Stimulated activated CD4-positive, alpha-beta T cell treated with anti-CD3 and anti-CD28 coated beads, Interleukin-12 subunit alpha, Interleukin-12 subunit beta, amount 100 ng/mL, for 4 hours (primary cell): ENCODE measurements at places on chromosomes 4 and X.

DNA sequence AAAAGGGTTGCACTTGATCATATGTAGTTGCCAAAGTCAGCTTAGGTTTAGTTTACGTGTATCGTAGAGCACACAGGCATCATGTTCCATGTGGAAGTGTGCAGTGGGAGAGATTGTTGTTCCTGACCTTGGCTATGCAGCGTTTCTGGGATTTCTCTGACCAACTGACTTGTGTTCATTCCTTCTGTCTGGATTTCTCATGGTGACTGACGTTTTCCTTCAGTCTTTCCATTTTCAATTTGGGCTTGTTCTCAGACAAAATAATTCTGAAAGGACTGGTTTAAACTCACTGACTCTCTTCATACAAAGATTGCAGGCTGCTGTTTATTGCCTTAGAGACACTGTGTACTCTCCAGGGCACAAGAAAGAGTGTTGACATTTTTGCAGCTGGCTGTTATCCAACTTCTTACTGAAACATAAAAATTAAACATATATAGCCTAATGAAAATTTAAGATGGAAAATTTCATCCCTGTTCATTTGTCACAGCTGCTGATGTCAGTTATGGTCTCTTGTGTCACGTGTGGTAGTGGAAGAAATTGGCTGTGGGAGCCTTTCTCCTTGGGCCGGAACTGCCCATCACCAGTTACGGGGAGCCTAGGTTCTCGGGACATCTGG lies 95.4 kb downstream of the TNIP2 start:
- DNase-seq: no peak

GRCh38 chrX:13690836-13691235 lies 1.9 kb downstream of the RAB9A start:
- no peak for DNase-seq

DNA sequence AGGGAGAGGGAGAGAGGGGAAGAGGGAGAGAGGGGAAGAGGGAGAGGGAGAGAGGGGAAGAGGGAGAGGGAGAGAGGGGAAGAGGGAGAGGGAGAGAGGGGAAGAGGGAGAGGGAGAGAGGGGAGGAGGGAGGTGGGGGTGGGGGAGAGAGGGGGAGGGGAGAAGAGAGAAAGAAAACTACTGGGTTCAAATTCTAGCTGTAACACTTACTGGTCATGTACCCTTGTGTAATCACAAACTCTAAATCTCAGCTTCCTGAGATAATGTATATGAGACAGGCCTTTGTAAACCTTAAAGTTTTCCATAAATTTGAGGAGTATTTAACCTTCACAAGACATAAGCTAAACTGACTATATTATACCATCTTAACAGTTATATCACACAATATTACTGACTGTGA lies 109.1 kb downstream of the FGF16 start:
- no peak for DNase-seq

DNA sequence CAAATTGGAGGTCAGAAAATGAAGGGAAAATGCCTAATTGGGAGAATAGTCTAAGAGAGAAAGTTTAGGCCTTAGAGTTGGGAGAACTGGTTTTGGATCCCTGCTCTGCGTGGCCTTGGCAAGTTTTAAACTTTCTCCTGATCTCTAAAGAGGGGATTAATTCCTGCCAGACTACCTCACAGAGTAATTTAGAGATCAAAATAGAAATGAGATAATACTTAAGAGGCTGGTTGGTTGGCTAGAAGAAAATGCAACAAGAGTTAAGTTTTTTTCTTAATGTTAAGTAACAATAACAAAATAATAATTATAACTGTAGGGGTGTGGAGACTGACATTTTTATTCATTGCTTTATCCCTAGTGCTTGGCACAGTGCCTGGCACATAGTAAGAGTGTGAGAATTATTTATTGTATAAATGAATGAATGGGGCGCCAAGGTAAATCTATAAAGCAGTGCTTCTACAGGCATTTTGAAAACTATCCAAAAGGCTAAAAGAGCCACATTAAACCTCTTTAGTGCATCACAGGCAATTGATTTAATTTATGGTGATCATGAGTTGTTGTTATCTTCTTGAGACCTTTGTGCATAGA lies 160.5 kb downstream of the RASL11B start:
- DNase-seq: no peak

DNA sequence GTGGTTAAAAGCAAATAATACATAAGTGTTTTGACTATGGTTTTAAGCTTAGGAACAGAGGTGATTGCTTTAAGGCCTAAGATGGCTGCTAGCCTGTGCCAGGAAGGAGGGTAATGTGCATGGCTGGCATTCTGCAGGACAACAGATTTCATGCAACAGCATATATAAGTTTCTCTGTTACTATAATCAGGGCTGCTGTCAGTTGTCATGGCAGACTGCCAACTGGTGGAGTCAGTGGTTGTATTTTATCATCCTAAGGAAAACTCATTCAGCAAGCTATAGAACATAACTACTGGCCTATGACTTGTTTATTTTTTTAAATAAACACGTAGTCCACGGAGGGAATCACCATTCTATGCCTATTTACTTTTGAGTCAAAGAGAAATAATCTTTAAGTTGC lies 77.7 kb upstream of the DCAF8L1 start:
- DNase-seq: no peak
